PC-3 (cell line): ENCODE measurements at places on chromosomes 4 and X. TPM values are rescaled to one million over a fixed set of nuclear protein-coding genes. Genes with fewer than 3 reads are reported as not detected.

ING2 gene
- 12.4 and 17.3 TPM in 2 replicates for total RNA-seq

BRS3 gene
- not detected in 2 replicates for total RNA-seq

RXFP1 gene
- not detected in 2 replicates for total RNA-seq

HOPX gene
- total RNA-seq, result 0.87 TPM in 1 of 2 replicates, not detected in the other

ETDA gene
- not detected in 2 replicates for total RNA-seq

AMOT gene
- 0.58 and 1.3 TPM in 2 replicates for total RNA-seq

CTAG2 gene
- not detected in 2 replicates for total RNA-seq

CNKSR2 gene
- 2.0 and 5.4 TPM in 2 replicates for total RNA-seq

MTMR8 gene
- total RNA-seq, result 0.46 and 0.87 TPM in 2 replicates

PRDX4 gene
- 249 and 276 TPM in 2 replicates for total RNA-seq

ETFDH gene
- 22.4 and 23.8 TPM in 2 replicates for total RNA-seq

SPP1 gene
- total RNA-seq, result not detected in 2 replicates

- DNase-seq, result no peak
These were observed 75.6 kb downstream of the BMPR1B start for GRCh38 chr4:94833394-94833793.

DNA sequence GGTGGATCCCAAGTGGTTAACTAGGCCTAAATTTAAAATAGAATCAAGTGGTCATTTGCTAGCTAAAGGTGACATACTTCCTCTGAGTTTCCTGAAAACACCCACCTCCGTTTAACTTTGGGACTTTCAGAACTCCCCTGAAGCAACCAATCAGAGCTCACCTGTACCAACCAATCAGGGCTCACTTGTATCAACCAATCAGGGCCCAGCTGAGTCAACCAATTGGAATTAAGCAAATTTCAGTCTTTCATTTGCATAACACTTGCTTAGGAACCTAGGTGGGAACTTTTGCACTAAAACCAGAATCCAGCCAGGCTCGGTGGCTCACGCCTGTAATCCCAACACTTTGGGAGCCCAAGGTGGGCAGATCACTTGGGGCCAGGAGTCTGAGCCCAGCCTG lies 15.9 kb downstream of the GPC4 start:
- DNase-seq, result no peak

- DNase-seq, result peak; percentile 8
These were observed 1.6 kb upstream of the ARMCX6 start for GRCh38 chrX:101619364-101619763.

- DNase-seq, result no peak
These were observed 42.7 kb upstream of the RAPGEF2 start for GRCh38 chr4:159060161-159060560.

- DNase-seq, result peak; percentile 39
These were observed 459.7 kb downstream of the MID1IP1 start for GRCh38 chrX:39260965-39261364.

GRCh38 chr4:15116509-15117079 lies 114.3 kb downstream of the CPEB2 start:
- no peak for DNase-seq

- no peak for DNase-seq
These were observed 16.5 kb downstream of the GAK start for GRCh38 chr4:915595-915994.

DNA sequence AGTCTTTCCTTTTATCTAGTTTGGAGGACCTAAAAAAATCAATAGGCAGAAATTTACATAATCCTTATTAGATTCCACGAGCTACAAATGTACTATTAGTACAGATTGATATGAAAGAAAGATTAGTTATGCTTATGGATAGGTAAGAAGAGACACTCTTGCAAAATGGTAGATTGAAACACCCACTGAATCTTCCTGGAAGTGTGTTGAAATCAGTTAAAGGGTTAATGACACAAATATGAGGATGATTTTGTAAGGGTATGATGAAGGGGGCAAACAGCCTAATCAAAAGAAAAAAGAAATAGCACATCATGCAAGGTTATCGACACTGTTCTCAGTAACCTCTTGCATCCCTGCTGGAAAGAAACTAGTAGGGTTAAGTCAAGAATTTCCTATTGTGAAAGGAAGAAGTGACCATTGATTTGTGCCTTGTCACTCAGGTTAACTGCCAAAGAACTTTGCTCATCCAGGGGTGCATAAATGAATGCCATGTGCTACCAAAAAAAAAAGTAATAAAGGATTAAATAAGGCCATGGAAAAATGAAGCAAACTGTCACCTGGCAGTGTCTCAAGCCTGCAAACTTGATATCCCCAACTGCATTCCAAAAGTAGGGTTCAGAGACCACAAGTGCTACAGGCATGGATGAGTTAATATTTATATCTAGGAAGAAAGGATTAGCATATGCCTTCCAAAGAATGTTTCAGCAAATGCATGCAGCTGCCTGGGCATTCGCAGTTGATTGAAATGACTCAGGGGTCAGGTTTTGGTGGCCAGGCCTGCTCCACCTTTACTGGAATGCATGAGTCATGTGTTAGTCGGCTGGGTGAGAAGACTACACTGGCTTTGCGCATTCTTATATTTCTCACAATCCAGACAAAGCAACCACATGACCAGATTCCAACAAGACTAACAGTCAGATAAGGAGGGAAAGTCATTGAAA lies 78.3 kb upstream of the ATXN3L start:
- peak; percentile 97 for DNase-seq

DNA sequence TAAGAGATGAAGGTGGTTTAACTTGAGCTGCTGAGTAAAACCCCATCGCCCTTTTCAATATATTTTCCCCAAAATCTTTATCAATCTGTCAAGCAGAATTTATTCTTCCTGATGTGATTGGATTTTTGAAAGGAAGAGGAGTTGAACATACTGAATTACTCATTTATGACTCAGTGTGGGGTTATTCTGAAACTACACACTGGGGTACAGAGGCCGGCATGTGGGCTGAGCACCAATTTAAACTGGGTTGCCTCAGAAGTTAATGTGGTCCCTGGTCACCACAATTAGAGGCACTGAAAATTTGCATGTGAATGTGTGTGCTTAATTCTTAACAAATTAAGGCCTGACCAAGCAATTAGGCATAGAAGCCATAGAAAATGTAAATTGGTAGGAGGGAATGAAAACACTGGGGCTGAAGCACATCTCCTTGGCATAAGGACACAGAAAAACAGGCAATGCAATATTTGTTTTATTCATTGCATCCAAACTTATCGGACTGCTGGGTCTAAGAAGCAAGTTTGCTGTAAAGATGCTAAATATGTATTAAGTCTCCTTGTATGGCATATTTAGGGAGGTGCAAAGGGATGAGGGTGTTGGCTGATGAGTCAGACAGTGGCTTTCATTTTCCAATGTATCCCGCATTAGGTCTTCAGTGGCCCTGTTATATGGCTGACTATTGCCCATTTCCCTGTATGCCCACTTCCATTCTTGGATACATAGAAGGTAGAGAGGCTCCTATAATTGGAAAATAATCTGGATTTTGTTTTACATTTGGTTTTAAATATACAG lies 170.9 kb downstream of the IL15 start:
- DNase-seq, result peak; percentile 69

DNA sequence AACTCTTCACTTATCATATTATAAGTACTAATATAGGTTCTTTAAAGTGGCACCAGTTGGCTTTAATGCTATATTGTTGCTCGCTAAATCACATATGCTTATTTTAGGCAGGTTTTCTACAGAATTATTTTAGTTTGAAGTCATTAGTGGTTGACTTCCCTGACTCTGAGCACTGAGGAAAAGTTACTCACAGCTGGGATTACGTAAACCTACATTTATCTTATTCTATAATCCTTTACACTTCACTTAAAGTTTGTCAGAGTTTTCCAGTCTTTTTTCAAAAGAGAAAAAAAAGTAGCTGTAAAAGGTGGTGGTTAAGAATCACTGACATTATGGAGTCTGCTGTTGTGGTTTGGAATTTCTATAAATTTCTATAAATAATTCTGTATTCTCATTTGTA lies 5.8 kb downstream of the UGT2B4 start:
- DNase-seq, result no peak

GRCh38 chrX:152637649-152638442 lies at the start of gene GABRQ:
Gene GABRQ (plus strand): TSS chrX:152637895. CDS start chrX:152638203, 308 bp downstream.
- no peak for DNase-seq

- DNase-seq, result no peak
These were observed 35.4 kb upstream of the TMSB15B start for GRCh38 chrX:103927030-103927429.

- no peak for DNase-seq
These were observed 11.6 kb downstream of the TACC3 start for GRCh38 chr4:1732911-1733310.

GRCh38 chrX:136468391-136469103 lies 19.2 kb upstream of the BRS3 start:
- DNase-seq, result peak; percentile 21

GRCh38 chr4:123624959-123625358 lies 228.4 kb downstream of the SPRY1 start:
- no peak for DNase-seq

DNA sequence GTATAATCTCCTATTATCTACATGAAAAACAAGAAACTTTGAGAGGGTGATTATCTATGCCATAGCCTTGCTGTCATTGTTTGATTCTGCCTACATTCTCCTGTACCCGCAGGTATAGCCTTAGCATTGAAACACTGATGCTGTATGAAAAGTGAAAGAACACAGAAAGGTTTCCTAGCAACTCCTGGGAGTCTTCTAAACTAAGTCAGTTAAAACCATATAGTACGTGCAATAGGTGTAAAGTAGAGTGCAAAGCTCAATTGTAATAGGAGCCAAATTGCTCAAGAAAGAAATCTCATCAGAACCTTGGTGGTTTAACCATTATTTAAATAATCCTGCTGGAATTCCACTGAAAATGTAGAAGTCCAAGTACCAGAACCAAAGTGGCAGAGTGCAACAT lies 489.7 kb downstream of the PCDH10 start:
- DNase-seq, result no peak

DNA sequence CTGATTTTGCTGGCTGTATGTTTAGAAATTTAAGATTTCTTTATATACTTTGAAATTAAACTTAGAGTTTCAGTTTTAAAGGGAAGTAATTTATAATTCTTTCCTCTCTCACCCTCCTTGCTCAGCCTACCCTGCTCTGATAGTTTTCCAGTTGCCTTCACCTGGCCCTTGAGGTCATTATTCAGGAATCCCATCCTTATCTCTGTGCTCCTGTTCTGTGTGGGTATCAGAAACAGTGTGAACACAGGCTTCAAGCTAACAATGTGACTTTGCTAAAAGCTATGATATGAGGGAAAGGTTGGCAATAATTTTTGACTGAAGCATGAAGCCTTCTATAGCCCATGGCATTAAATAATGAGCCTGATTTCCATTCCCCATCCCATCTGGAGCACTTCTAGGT lies 128.1 kb downstream of the MID1 start:
- no peak for DNase-seq

DNA sequence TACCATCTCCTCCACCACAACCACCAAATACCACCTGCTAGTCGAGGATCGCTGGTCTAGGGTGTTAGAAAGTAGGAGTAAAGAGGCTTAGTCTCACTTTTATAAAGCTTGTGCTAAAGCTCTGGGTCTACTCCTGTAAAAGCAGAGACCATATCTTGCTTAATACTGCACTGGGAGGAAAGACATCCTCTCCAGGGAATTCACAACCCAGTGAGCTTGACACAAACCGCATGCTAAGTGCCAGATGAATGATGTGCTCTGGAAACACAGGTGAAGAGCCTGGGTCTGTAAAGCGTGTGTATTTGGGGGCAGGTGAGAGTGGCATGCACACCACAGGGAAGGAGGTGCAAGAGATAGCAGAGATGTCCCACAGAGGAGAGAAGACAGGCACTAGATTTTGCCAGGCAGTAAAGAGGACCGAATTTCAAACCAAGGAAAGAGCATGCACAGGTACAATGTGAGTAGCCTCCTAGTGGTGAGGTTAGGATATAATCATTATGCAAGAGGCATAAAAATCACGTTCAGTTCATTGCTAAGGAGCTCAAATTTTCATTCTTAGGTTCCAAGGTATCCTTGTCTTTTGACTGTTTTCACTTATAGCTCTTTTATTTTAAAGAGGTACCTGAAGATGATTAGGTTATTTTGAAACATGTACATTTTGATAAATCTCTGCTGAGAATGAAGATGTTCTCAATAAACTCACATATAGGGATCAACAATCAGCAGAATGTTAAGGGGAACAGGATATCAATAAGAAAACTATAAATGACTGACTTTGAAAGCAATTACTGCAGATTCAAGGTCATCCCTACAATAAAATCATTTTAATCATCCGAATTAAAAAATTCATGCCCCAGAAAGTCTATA lies 20.7 kb downstream of the TAPT1 start:
- peak; percentile 47 for DNase-seq

DNA sequence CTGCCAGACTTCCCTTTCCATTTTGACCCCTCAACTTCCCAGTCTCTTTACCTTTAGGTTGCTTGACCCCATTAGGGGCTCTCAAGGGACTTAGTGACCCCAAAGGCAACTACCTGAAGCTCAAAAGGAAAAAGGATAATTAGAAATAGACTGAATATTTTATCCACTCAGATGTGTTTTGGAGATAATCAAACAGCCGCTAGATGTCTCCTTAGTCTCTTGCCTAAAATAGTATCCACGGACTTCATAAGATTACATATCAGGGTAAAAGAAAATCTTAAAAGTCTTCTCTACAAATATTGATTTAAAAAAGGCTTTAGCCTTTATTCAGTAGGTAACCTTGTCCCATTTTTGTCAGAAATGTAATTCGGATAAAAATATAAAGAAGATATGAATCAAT lies 21.0 kb upstream of the RHOXF2 start:
- peak; percentile 19 for DNase-seq

- no peak for DNase-seq
These were observed 2.3 kb downstream of the HAUS7 start for GRCh38 chrX:153468008-153468580.

GRCh38 chrX:146278381-146278780 lies 460.8 kb downstream of the SLITRK2 start:
- no peak for DNase-seq

DNA sequence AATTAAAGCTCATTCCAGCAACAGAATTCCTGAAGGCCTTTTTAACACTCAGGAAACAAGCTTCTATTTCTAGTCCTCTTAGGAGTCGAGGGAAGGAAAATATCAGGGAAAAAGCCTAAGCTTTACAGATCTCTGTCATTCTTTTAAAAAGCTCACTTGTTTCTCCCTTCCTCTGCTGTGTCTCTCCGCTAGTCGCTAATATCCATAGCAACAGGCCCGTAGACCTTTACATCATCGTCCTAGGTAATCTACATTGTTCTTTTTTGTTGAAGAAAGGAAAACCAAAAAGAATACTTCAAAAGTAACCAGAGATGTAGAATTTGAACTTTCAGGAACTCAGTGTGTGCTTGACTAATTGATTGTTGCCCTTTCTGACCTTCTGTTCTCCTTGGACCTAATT lies 45.9 kb upstream of the MTMR1 start:
- no peak for DNase-seq

GRCh38 chr4:89243733-89244252 lies 63.8 kb downstream of the GPRIN3 start:
- DNase-seq, result no peak

GRCh38 chrX:110924871-110925270 lies 129.3 kb upstream of the CHRDL1 start:
- DNase-seq, result no peak

DNA sequence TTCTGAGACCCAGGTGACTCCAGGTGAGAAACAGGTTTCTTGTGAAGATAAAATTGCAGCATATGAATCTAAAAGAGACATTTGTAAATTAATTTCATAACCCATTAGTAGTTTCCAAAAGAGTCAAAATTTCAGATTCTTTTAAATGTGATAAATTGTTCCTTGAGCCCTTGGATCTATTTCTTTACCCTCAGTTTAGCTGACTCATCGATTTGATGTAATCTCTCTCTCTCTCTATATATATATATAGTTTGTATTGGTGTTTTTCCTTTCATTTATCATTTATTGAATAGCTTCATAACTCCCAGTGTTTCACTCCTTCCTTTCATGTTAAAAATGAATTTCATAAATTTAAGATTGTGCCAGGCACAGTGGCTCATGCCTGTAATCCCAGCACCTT lies 96.9 kb downstream of the RAPGEF2 start:
- DNase-seq, result no peak
